ENCODE measurements at places on chromosomes 3 and 15.
A peak's percentile ranks its signal among the peaks of the same experiment; 100 is the strongest.

- no peak for DNase-seq
These were observed 18.2 kb downstream of the MINDY4B start for GRCh38 chr3:150887031-150887430.

DNA sequence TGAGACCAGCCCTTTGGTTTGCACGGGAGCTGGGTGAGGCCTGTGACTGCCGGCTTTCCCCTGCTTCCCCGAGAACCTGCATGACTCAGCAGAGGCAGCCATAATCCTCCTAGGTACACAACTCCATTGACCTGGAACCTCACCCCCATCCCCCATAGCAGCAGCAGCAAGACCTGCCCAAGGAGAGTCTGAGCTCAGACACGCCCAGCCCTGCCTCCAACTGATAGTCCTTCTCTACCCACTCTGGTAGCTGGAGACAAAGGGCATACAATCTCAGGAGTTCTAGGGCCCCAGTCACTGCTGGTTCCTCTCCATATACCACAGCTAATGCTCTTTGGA lies 141.0 kb upstream of the ARHGEF26 start:
- DNase-seq: no peak

DNA sequence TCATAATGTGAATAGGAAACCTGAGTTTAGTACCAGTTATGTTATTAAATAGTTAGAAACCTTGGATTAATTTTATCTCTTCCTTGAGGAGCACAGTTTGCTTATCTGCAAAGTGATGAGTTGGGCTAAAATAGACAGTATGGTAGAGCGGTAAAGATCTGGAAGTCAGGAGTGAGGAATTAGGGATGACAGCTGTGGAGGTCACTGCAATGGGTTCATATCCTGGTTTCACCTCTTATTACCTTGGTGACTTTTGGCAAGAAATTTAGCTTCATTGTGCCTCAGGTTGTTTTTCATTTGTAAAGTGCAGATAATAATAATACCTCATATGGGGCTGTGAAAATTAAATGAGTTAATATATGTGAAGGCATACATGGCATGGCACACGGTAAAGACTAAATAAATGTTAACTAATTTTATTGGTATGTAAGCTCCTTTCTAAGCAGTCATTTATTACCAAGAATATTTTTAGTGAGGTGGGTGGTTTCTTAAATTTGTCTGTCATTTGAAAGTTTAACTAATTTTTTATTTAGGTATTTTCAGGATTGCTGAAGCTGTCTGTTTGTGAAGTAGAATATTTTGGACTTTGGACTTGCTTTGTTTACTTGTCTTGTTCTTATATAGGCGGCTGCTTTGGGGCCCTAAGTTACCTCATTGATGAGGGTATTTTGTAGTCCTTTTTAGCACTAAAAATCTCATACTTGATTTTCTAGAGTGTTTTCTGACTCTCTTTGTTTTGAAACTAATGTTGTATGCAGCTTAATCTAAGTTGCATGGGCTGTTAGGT lies 41.8 kb downstream of the SLMAP start:
- no peak for DNase-seq

- DNase-seq: no peak
These were observed 140.9 kb upstream of the ROPN1 start for GRCh38 chr3:124132813-124133212.

DNA sequence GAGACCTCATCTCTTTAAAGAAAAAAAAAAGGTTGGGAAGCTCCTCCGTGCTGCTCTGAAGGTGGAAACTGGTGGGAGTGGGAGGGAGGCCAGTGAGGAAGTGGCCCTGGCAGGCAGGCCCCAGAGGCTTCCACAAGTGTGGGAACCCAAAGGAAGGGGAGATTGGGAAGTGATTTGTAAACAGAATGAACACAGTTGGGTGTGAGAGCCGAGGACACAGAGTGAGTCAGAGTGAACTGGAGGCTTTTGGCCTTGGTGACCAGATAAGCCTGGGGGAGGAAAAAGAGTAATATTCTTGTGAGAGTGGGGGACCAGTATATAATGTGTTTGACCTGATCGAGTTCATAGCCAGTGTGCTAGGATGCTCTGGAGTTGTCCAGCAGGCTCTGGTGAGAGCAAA lies 23.0 kb downstream of the MKRN2 start:
- DNase-seq: no peak

DNA sequence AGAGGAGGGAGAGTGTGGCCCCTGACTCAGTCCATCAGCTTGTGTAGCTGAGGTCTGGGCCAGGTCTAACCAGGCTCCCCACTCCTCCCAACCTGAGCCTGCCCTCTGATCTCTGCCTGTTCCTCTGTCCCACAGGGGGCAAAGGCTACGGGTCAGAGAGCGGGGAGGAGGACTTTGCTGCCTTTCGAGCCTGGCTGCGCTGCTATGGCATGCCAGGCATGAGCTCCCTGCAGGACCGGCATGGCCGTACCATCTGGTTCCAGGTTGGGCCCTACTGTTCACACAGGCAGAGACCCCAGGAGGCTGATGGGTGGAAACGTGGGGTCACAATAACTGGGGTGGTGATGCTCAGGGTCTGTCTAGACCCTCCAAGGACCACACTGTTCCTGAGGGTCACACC lies 6.8 kb downstream of the NEIL1 start:
- DNase-seq: no peak

GRCh38 chr3:176514297-176514696 lies 683.0 kb downstream of the TBL1XR1 start:
- peak; percentile 18 for DNase-seq

DNA sequence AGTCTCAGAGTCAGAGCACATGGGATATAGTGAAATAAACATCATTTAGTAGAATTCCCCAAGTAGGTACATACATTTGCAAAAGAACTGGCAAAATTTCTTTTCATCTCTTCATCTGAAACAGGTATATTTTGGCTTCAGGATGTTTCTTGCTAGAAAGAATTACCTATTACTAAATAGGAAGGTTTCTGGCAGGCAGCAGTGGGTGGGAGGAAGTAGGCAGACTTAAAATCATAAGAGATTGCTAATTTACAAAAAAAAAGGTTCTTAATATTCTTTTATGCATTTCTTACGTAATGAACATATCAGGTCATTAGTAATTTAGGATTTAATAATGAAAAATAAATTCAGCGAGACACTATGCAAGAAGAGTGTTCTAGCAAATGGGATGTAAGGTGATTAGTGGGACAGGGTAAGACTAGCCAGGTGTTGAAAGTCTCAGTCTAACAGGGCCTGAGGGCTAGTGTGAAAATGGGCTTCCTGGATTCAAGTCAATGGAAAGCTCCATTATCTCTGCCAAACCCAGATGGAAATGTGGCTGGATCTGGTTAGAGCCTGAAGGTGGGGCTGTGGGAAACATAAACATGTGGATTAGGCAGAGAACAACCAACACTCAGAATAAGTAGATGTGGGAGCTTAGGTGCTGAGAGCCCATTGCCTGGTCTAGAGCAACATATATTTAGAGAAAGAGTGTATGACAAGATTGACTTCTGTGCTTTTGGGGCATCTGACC lies 127.4 kb upstream of the FEZF2 start:
- DNase-seq: no peak

GRCh38 chr15:48449734-48450133 lies 118.5 kb downstream of the DUT start:
- DNase-seq: no peak

DNA sequence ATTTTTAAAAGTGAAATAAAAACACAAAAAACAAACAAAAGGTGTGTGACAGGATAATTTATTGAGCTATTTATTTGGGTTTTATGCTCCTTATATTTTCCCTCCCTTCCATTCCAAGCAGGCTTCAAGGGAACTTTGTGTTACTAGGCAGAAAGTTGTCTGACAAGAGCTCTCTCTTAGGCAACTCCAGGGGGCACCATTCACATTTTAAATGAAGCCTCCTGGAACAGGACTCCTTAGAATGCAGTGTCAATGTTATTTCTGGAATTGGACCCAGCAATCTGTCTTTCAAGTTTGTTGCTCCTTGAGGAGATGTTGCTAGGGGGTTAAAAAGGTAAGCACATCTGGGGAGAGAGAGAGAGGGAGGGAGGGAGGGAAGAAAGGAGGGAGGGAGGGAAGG lies 5.4 kb upstream of the RFX7 start:
- DNase-seq: peak; percentile 70

DNA sequence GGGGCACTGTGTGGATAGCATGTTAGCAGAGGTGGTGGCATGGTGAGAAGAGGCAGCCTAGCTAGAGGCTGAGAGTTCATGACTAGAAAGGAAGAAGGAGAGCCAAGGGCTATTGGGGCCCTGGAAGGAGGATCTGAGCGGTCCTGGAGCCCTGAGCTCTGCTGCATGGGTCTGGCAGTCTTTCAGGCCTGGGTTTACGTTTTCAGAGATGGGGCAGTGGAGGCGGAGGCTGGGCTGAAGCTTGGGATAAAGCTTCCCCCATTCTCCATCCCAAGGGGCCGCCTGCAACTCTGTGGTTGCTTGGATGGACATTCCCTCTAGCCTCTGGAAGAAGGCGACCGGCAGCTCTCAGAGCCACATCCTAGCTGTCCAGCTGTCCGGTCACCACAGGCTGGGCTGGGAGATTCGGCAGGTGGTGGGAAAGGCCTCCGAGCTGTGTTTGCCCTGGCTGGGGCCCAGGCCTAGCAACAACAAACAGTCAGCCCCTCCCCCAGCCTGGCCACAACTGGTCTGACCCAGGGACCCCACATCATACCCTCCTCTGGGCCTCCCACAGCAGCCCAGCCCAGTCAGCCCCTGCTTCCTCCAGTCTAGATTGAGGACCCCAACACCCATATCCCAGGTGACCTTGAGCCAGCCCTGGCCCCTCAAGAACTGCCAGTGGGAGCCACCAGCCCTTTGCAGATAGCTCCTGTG lies 1.8 kb upstream of the SLC38A3 start:
- DNase-seq: no peak

GRCh38 chr3:35596335-35596995 lies 42.9 kb upstream of the ARPP21 start:
- no peak for DNase-seq

DNA sequence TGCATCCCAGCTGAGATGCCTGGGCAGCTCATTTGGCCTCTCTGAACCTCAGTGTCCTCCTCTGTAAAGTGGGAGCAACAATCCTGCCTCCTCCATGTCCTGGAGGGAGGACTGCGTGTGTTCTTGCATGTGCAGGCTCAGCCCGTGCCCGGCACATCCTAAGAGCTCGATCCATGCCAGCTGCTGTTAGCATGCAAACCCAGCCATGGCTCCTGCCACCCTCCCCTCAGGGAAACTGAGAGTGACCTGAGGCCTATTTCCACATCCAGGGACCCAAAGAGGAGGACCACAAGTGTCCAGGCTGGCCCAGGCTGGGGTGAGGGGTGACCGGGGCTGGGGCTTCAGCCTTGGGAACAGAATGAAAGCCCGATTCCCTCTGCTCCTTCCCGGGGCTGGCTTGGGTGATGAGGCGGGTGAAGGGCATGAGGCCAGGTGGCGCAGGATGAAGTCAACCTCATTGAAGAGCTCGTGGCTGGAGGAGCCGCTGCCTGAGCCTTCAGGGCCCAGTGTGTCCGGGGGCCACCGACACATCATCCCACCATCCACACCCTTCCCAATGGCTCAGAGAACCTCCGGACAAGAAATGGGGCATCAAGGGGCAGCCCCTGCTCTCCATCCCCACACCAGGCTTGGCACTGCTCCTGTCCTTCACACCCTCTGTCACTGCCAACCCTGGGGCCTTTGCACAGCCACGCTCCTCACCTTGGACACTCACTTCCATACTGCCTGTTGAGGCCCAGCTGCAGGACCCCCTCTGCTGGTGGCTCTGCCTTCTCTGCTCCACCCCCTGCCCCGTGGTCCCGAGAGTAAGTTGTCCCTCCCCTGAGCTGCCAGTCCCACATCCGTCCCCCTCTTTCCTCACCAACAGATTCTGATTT lies 42.5 kb downstream of the ADAMTS7 start:
- DNase-seq: no peak

GRCh38 chr15:39094116-39094515 lies 486.8 kb upstream of the THBS1 start:
- DNase-seq: no peak

GRCh38 chr3:144127700-144128099 lies 156.1 kb downstream of the DIPK2A start:
- no peak for DNase-seq

- no peak for DNase-seq
These were observed 61.2 kb upstream of the MCF2L2 start for GRCh38 chr3:183489455-183490210.

- DNase-seq: no peak
These were observed 122.3 kb downstream of the RSL24D1 start for GRCh38 chr15:55074431-55074830.

GRCh38 chr3:186476044-186476468 lies 68.1 kb downstream of the CRYGS start:
- no peak for DNase-seq

DNA sequence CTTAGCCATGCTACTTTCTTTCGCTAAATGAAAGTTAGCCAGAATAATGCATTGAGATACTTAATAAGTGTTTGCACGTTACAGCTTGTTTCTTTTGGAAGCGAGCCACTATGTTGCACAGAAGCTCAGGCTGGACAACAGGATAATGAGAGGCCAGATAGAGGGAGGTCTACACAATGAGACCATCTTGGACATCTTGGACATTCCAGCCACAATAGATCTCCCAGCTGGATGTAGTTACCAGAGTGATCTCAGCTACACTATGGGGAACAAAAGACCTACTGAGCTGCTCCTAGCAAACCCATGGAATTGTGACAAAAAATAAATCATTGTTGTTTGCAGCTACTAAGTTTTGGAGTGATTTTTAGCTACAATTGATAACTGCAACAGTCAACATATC lies 540.1 kb upstream of the SEMA6D start:
- no peak for DNase-seq

DNA sequence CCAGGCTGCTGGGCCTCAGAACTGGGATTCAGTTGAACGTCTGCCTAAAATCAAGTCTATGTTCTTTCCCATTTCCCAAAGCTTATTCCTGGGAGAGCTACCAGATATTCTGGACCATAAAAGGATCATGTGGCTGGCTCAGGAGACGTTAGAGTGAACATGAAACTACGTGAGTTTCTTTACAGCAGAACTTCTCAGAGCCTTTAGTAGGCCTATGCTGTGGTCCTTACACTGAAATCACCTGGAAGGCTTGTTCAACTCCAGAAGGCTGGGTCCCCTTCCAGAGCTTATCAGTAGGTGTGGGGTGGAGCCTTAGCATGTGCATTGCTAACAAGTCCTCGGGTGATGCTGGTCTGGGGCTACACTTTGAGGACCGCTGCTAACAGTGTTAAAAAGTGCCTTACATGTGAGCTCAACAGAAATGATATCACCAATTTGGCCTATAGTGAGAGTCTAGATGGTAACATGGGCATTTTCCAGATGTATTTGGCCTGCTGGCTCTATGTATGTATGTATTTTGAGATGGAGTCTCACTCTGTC lies 50.7 kb downstream of the LMCD1 start:
- DNase-seq: no peak

GRCh38 chr3:9884555-9885165 lies 4.6 kb upstream of the CIDEC start:
- no peak for DNase-seq
